ENCODE measurements at places on chromosomes 5 and 9.

DNA sequence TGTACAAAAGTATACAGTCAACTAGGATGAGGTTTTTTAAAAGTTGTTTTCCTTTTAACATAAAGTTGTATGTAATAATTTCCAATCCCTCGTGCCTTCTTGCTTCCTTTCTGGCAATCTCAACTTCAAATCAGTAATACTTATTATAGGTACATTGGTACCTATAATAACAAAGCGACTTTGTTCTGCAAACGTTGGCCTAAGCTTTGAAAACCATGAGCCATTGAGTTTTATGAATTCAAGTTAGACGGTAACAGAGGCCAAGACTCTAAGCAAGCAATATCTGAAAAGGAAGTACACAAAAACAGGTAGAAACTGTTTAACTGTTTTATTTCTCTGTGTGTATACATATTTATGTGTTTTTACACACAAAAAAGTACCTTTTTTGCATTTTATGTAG lies 135.2 kb upstream of the GRHPR start:
- no peak for DNase-seq

DNA sequence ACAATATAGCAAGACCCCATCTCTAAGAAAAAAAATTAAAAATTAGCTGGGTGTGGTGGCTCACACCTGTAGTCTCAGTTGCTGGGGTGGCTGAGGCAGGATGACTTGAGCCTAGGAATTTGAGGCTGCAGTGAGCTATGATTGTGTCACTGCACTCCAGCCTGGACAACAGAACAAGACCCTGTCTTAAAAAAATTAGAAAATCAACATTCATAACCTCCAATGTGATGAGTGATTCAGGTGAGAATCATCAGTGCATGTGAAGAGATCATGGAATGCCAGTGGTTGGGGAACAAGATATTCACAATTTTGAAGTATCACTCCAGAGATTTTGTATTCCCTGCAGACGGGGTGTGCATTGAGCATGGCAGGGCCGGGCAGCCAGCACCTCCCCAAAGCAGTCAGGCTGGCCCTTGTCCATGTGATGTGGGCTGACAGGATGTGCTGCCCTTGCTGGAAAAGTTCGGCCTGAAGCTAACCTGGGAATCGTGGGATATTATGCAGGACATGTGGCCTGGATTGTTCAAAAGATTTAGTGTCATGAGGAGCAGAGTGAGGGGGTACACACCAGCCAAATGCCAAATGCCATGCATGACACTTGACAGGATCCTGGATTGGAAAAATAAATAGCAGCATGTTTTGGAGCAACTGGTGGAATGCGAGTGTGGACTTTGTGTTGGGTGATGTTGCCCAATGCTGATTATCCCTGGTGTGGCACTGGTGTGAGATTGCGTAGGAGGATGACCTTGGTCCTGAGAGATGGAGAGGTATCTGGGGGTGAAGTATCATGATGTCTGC lies 189.0 kb downstream of the RGS3 start:
- no peak for DNase-seq

DNA sequence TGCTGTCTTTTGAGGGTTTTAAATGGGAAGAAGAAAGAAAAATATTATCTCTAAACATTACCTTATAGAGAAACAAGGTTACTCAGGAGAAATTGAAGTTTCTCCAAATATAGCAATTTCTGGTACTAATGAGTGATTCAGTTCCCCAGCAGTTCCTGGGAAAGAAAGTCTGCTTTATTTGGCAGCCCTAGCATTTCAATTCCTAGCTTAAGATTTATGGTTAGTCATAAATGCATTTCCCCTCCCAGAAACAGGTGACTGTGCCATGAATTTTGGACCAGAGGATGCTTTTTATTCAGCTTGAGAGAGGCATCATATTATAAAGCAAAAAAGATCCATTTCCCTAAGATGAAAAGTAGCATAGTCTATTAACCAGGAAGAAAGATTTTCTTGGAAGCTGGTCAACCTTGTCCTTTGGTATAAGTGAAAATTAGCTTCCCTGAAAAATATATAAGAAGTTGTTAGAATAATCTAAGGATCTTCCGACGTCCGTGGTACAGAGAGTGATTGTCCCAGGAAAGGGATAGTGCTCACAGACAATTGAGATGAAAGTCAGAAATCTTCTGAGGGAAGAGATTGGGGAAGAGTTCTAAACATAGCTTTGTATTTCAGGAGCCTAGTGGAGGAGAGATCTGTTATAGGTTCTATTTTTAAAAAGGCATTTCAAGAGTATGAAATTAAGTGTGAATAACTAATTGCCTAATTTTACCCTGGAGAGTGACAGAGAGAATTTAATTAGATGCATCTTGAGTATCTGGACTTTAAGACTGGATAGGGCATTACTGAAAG lies 164.9 kb downstream of the ESM1 start:
- DNase-seq, result no peak

DNA sequence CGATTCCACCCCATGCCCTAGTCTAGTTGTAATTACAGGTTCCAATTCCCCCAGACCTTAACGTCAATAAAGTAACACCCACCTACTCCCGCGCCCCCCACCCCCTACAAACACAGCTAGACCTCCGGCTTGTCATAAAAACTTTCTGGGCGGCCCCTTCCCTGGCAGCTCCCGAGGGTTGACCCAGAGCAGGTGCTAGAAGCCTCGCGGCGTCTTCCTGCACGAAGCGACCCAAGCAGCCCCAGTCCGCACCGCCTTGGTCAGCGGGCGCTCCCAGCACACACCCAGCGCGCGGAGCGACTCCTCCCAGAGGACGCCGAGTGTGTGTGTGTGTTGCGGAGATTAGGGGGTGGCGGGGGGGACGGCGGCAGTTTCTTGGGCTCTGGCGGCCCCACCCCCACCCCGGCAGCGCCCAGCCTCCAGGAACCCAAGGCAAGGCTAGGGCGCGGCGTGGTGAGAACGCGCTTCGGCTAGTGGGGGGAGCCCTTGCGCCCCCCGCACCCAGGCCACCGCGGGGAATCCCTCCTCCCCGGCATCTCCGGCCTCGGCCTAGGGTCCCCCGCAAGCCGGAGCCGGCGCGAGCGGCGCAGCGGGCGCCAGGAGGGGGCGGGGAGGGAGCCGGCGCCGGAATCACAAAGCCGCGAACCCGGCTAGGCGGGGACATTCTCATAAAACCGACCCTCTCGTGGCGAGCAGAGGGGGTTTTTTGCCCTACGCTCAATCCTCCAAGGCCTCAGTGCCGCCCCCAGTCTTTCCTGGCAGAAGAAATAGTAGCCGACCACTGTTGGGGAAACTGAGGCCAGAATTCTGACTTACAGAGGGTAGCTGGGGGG lies 2.2 kb downstream of the PCDH1 start:
- DNase-seq, result no peak

- DNase-seq, result no peak
Measured at GRCh38 chr5:142360051-142360498, 35.3 kb upstream of the SPRY4 start.

GRCh38 chr5:140821375-140822280 lies at the start of gene PCDHA5:
Gene PCDHA5 (plus strand): TSS chr5:140821613.
- DNase-seq, result peak; percentile 28

GRCh38 chr5:31196309-31196708 lies 2.8 kb downstream of the CDH6 start:
- peak; percentile 10 for DNase-seq

DNA sequence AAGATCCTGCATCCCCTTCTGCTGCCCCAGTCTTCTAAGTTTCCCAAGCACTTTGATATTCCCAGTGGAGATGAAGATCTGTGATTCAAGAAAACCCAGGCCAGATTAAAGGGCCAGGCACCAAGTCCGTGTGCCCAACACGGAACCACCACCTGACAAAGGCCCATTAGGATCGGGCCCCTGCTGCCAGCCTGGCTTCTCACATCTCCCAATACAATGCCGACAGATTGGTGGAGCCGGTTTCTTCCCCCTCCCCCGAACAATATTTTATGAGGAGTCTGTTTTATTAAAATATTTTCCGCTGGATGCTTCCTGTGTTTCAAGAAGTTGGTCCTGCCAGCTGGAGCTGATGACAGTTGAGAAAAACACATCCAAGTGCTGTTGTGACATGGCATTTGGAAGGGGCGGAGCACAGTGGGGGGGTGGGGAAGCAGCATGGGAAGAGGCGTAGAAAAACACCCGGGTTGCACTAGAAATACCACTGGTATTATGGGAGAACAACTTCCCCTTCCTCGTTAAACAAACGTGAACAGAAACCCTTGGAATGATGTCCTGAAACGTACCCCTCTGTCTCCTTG lies 45.0 kb downstream of the CRB2 start:
- no peak for DNase-seq

DNA sequence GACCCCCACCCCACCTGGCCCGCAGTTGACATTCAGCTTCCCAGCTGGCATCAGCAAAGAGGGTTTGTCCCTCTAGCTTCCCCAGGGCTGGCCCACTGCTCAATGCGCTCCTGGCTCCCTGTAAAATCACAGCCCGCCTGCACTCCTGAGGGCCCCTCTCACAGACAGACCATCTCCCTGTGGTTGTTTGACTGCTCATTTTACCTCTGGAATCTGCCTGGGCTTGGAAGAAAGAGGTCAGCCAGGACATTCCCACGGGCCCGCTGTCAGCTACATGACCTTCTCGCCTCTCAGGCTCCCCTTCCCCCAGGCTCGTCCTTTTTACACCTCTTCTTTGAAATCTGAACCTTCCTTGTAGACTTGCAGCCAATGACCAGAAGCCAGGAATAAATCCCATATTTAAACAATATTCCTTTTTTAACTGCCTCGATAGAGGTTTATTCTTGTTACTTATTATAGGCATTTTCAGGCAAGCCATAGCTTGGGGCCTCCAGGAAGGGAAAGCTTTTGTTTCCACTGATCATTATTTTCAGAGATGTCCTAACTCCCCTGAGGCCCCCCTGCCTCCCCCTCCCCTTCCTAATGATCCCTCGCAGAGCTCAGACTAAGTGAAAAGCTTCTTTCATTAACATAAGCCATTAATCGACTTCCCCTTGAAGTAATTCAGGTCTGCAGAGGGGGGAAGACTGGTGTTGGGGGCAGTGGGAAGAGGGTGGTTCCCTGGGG lies 76.3 kb upstream of the IQGAP2 start:
- DNase-seq, result no peak

DNA sequence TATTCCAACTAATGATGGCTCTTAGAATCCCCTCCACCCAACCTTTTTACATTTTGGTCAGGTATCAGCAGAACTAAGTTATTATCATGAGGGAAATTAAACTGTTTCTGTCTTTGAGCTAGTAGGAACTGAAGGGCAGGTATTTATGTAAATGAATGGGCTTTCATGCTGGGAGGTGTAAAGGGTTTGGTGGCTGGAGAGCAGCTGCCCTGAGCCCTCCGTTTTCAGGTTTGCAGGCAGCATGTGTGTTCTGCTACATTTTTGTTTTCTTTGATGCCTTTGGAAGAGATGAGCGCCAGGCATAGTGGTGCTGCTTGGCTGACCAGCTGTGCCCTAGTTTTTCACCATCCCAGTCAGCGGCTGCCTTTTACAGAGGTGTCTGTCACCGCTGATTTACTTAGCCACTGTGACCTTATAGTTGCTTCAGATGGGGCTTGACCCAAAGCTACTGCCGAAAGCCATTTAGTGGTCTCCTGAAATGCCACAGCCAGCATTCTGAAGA lies 231.9 kb downstream of the MAST4 start:
- DNase-seq, result no peak

DNA sequence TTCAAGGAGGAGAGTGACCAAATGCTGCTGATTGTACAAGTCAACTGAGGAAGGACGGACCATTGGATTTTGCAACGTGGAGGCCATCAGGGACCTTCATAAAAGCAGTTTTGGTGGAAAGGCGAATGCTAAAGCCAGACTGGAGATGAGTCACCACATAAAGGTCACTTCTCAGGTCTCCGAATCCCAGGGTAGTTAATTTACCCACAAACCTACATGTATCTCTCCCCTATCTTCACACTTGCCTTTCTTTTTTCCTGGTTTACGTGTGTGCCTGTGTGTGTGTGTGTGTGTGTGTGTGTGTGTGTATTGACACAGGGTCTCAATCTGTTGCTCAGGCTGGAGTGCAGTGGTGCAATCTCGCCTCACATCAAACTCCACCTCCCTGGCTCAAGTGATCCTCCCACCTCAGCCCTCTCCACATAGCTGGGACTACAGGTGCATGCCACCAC lies 4.6 kb upstream of the CTNNA1 start:
- peak; percentile 68 for DNase-seq

- DNase-seq, result no peak
Measured at GRCh38 chr9:89817151-89817950, 212.5 kb downstream of the GADD45G start.

GRCh38 chr9:132319421-132320110 lies 35.2 kb downstream of the SETX start:
- DNase-seq, result no peak

- peak; percentile 93 for DNase-seq
Measured at GRCh38 chr5:91280362-91281269, 102.5 kb downstream of the ARRDC3 start.

DNA sequence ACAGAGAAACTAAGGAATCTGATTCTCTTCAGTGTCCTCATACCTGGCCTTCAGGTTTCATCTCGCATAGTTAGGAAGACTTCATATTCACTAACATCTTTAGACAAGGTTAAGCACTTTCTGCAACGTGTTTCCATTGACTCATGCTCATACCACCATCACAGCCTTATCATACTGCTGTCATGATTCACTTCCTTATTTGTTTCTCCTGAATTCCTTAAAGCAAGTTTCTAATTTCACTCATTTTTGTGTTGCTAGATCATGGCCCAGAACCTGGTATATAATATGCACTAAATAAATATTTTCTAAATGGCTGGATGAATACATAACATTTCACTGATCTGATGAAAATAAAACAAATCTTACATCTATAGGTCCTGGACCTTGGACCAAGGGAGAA lies 472.9 kb downstream of the PRELID2 start:
- no peak for DNase-seq

GRCh38 chr9:36881743-36882441 lies 152.2 kb downstream of the PAX5 start:
- no peak for DNase-seq

- DNase-seq, result no peak
Measured at GRCh38 chr9:34475097-34475496, 16.5 kb downstream of the DNAI1 start.

GRCh38 chr5:149381986-149382338 lies 2.9 kb upstream of the IL17B start:
- DNase-seq, result peak; percentile 82

GRCh38 chr9:87542141-87542540 lies 44.5 kb downstream of the DAPK1 start:
- DNase-seq, result no peak

DNA sequence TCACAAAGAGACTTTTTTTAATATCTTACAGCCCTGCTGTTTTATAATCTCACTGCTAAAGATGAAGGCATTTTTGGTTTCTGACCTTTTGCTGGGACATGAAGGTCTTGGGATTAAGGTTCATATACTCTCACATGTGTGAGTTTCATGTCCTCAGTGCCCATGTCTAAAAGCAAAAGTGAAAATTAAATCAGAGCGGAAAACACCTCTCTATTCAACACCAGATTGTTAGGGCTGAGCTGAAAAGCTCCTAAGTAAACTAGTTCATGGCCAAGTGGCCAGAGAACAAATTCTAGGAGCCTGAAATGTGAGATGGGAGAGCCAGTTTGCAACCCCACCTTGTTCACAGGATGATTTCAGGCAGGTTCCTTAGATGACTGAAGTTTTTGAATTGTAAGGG lies 110.9 kb downstream of the GRIA1 start:
- no peak for DNase-seq

- no peak for DNase-seq
Measured at GRCh38 chr9:22052376-22052945, 43.4 kb upstream of the CDKN2B start.

GRCh38 chr5:62127098-62127736 lies 178.8 kb upstream of the KIF2A start:
- no peak for DNase-seq
